ENCODE measurements at places on chromosomes 12 and 14.

GRCh38 chr14:42671636-42672035 is 1065.0 kb downstream of the LRFN5 start:
- DNase-seq = no peak

DNA sequence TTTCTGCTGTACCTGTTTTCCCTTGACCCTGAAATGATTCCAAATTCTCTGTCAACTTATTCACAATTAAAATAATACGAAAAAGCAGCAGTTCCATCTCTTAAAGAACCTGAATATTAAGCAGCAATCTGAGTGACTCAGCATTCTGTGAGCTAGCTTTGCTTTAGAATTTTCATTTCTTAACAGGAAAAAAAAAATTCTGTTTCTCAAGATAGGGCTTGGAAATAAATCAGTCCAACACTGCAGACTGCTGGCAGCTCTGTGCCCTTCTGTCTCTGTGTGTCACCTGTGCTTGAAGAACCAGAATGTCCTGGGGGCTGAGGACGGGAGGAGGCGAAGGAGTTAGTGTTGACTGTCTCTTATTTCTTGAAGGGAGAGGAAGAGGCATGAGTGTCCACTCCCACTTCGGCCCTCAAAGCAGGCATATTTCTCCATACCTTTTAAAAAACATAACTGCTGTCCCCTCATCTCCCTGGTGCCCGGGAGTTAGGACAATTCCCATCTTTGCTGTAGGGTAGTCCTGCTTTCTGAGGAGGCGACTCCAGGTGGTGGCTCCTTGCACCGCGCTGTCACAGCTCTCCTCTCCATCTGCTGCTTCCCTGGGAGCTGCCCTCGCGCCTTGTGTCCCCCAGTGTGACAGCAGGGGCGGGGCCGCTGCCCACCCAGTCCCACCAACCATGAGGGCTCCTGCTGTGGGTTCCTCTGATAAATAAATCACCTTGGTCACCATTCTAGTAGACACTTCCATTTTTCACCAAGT is 203.1 kb downstream of the CALM1 start:
- DNase-seq = no peak

GRCh38 chr14:54781961-54782750 is 120.5 kb downstream of the GCH1 start:
- DNase-seq = no peak

DNA sequence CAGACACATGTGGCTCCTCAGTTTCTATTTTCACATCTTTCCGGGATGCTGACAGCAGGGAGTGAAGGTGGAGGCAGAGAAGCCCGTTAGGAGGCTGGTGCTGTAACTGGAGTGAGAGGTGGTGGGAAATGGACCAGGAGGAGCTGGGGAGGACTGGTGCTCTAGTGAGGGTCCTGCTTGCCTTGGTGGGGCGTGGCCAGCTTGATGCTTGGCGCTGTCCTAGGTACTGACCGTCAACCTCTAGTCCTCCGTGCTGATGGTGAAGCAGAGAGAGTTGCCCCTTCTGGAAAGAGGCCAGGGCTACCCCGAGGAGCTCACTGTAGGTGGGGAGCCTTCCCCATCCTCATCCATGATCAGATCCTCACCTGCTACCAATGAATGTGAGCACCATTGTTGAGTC is 1.4 kb downstream of the TRMT61A start:
- no peak for DNase-seq

GRCh38 chr12:132354211-132354981 is 25.0 kb upstream of the GALNT9 start:
- no peak for DNase-seq

DNA sequence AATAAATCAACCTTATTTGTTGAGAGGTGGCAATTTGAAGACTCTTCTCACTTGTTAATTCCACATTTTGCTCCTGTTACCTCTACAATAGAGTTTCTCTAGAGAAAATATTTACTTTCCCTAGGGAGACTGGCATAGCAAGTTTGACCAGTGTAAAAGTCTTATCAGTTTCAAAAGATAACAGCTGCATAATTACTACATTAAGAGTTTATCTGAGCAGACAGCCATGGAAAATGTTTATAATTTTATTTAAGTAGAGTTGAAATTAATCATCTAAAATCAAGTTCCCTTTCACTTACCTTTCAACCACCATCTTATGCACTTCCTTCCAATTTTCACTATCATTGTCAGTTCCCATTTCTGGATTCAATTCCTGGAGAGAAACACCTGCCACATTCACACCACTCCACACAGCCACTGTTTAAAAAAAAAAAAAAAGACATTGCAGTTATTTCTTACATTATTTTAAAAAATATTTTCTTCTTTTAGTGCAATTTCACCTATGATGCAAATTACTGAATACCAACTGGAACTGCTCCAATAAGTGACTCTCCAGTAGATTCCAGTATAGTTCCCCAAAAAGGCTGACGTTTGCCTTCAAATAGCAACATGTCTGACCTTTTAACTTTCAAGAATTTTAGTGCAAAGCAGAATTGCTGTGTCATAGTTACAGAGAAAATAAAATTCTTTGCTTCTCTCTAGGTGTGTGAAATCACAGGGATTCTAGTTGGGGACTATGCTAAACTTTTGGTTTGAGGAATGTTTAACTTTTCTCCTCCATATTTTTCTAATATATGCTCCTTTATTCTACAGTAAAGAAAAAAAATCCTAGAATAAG is 19.4 kb downstream of the LDHB start:
- DNase-seq = no peak

GRCh38 chr12:130506844-130507243 is 169.2 kb downstream of the PIWIL1 start:
- no peak for DNase-seq

- DNase-seq = no peak
These were observed 170.6 kb upstream of the GARIN6 start for GRCh38 chr12:99476956-99477355.

GRCh38 chr12:100295764-100296555 is 29.0 kb downstream of the SCYL2 start:
- peak; percentile 20 for DNase-seq

GRCh38 chr14:65318636-65319506 is 93.7 kb upstream of the FUT8 start:
- no peak for DNase-seq

DNA sequence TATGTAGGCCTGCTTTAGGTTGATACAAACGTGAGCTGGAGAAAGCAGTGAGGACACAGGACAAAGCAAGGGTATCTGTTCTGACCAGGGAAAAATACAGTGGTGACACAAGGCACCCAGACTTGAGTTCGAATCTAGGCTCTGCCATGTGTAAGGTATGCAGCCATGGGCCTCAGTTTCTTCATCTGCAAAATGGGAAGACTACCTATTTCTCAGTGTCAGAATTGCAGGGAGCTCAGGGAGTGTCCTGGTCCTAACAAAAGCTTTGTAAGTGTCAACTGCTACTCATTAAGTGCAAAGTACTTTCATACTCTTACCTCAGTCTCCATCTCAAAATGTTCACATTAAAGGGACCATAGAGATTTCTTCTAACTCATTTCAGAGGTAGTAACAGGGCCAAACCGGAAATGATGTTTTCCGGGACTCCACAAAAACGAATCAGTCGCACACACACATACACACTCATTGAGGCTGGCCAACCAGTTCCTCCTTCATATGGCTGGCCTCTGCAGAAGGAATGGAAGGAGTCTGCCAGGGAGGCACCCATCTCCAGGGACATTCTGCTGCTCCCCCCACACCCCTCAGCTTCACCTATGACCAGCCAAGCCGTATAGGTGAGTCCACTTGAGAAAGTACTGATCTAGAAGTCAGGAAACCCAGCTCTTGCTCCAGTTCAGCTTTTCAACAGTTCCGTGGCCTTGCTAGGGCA is 7.8 kb downstream of the CTDSP2 start:
- no peak for DNase-seq

Measured in GM04504 (cell line).